ENCODE measurements at places on chromosomes 3 and 15.

GRCh38 chr15:59278120-59278519 is 71.5 kb downstream of the LDHAL6B start:
- no peak for DNase-seq

DNA sequence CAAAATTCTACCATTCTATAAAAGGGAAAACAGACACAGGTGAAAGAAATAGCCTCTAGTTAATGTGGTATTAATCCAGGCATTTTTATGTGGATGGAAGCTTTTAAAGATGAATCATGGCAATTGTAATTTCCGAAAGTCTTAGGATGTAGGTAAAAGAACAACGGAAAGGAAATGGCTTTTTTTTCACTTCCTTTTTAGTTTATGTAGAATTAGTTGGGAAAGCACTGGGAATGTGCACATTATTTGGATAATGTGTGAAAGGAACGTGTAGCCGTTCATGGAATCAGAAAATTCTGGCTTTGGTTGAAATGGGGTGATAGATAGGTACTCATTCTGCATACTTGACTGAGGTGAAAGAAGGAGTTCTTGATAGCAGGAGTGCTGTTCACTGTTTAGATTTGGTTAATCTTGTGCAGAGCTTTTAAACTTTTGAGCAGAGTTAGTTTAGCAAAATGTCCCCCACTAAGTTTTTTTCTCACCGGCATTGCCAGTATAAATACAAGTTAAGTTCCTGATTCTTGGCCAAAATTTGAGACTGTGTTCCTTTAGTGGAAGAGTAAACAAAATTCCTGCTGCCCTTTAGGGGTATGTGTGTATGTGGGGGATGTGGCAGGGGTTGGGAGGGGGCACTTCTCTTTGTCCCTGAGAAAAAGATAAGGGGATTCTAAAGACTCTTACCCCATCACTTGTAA is 20.2 kb upstream of the UTS2B start:
- no peak for DNase-seq

- no peak for DNase-seq
Observed at GRCh38 chr3:29141918-29142275, 139.0 kb upstream of the RBMS3 start.

DNA sequence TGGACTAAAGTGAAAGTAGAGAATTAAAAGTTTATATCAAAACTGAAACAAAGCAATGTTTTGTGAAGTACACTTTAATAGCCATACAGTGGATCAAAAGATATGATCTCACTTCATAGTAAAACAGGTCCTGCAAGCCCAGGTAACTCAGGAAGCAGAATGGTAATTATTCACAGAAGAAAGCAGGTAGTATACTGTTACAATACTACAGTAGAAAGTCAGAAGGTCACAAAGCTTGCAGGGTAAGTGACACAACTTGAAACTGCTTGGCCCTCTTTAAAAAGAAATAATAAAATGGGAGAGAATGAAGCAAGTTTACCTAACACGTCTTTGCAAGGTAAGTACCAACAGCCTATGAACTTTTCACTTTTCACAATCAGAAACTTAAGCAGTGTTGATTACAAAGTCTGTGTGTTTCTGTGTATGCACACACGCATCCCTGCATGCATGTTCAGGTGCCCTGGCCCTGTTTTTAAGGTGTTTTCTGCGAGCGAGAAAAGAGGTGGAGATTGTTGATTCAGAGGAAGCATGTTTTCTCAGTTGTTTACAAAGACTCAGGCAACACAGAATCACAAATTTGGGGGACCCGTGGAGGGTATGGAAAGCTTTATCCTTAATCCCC is at the start of gene NAALADL2:
NAALADL2 (plus strand) TSS at position 221 of the 622 bp plus-strand sequence.
- no peak for DNase-seq

DNA sequence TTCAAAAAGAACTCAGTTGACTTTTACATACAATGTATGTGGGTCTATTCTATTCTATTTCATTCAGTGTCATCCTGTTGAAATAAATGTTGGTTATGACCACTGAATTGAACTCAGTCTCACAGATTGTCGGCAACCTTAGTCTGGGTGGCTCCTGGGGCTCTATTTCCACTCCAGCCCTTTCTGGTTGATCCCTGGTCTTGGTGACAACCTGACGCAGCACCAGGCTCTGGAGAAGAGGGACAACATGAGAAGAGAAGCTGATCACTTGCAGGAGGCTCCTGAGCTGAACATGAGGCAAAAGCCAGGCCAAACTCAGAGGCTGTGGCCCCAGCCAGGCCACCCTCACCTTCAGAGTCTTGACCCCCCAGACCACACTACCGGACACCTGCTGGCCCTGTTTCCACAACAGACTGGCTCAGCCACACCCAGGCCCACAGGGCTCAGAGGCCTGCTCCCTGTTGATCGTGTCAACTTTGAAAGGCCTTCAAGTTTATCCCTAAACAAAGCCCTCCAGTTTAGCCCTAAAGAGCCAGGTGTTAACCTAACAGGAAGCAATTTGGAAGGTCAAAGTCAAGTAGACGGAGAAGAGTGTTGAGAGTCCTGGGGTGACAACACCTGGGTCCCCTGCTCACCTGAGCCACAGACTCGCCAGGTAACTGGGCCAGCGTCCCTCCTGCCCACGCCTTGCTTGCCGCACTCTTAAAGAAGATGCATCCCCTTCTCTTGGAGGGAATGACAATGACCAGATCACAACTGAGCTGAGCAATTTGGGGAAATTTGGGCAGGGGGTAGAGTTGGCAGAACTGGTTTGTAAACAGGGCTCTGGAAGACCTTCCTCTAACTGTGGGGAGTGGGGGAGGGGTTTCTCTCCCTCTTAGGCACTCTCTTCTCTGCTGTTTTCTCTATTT is 15.4 kb upstream of the MUC20 start:
- no peak for DNase-seq

DNA sequence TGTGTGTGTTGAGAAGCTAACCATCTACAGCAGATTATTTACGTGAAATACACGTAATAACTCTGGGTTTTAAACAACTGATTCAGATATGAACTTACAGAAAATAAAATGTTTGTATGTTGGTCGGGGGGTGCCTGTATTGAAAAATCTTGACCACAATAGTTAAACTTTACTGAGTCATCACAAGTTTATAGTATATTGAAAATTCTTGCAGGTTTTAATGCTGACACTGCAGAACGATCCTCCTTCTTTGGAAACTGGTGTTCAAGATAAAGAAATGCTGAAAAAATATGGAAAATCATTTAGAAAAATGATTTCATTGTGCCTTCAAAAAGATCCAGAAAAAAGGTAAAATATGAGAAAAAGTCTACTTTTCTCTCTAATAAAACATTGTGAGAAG is 41.3 kb upstream of the SLC22A13 start:
- DNase-seq, result no peak

DNA sequence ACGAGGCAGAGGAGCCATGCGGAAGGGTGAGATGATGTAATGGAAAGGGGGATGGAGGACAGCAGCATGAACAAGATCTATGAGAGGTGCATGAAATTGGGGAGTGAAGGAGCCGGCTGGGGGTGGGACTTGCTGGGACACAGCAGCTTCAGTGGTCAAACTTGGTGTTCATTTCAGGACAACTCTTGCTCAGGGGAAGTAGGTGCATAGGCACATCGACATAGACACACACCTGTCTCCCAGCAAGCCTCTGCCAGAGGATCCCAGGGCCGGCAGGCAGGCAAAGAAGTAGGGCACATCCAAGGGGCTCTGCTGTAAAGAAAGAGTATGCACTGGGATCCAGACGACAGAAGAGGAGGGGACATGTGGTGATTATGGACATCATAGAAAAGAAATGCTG is 113.1 kb upstream of the NR2E3 start:
- no peak for DNase-seq

- no peak for DNase-seq
Observed at GRCh38 chr15:30943654-30944335, 40.1 kb downstream of the FAN1 start.

DNA sequence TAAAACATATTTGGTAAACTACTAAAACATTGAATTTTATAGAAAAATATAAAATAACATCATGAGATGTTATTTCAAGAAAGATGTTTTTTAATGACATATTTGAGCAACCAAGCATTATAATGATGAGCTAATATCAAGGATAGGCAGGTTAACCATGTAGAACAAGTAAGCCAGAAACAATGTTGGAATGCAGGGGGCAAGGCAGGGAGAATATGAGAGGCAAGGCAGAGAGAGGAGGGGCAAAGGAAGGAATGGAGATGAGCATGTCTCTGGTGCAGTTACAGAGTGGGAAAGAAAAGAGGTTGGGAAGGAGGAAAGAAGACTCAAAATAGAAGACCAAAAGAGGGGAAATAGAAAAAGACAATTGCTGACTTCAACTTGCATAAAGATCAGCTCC is 390.4 kb downstream of the MCTP2 start:
- no peak for DNase-seq

GRCh38 chr3:31185062-31185357 is 290.5 kb upstream of the GADL1 start:
- no peak for DNase-seq

DNA sequence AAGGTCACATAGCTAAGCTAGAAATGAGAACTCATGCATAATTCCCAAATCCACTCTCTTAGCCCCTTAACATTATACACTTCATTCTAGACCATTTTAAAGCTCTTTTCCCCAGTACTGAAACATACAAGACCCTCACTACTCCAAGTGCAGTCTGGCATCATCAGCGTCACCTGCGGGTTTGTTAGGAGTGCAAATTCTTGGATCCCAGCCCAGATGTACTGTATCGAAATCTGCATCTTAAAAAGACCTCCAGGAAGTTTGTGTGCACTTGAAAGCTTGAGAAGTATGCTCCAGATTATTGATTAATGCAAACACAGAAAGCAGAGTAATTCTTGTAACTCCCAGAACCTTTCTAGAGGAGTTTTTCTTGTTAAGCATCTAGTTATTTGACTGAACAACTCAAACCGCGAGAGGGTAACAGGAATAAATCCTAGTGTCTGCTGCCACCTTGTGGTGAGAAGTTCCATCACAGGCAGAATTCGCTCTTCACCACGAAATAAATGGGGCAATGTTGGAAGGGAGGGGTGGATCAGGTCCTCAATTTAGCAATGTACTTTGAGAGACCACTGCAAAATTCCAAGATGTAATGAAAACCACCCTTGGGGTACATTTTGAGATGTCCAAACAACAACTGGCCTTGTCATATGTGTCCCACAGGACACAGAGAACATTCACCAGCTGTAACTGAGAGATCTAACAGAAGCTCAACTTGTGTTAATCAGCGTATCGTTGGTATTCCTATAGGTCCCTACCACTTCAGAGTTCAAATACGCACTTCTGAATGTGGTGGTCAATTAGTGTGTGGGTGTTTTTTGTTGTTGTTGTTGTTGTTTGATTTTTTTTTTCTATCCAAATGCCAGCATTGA is 583 bp upstream of the C3orf49 start:
- DNase-seq, result peak; percentile 27

GRCh38 chr3:185327062-185327461 is 35.9 kb upstream of the MAP3K13 start:
- DNase-seq, result no peak

DNA sequence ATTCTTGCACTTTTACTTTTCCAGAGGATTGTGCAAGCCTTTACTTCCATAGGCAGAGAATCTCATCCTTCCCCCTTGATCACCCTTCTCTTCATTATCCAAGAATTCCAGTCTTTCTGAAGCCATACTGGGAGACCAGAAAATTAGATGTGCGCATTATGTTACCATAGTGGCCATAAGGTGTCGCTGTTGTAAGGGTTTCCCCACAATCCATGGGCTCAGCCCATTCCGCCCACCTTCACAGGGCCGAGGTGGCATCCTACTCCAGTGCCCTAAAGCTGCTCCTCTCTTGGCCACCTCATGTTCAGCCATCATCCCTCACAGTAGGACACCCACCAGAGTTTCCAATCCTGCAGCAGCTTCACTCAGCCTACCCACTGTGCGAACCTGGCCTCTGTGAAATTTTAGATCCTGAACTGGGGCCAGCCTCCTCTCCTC is 35.0 kb downstream of the CTSH start:
- DNase-seq, result no peak

GRCh38 chr15:66097151-66098021 is 156.2 kb downstream of the MEGF11 start:
- no peak for DNase-seq

- no peak for DNase-seq
Observed at GRCh38 chr15:87365186-87365585, 891.4 kb downstream of the NTRK3 start.

- DNase-seq, result no peak
Observed at GRCh38 chr15:57792724-57793449, 86.4 kb downstream of the POLR2M start.

- no peak for DNase-seq
Observed at GRCh38 chr3:97291901-97292300, 472.7 kb upstream of the ARL6 start.

DNA sequence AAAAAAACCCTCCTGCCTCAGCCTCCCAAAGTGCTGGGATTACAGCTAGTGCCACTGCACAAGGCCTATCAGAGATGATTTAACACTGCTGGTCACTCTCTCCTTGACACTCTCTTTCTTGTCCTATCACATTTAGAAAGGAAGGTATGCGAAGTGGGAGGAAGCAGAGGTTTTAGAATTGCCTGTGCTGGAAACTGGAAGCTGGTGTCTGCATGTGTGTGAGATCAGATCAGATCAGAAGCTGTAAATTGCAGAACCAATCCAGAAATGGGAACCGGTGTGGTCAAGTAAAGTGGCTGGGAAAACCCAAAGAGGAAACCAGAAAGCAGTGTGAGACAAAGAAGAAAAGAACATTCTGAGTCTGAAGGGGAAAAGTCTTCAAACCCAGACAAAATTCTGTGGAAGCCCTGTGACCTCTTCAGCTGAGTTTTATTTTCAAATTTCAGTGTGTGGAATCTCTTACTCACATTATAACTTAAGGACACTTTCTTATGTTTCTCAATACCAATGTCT is 2.8 kb downstream of the EFHB start:
- DNase-seq, result peak; percentile 13

DNA sequence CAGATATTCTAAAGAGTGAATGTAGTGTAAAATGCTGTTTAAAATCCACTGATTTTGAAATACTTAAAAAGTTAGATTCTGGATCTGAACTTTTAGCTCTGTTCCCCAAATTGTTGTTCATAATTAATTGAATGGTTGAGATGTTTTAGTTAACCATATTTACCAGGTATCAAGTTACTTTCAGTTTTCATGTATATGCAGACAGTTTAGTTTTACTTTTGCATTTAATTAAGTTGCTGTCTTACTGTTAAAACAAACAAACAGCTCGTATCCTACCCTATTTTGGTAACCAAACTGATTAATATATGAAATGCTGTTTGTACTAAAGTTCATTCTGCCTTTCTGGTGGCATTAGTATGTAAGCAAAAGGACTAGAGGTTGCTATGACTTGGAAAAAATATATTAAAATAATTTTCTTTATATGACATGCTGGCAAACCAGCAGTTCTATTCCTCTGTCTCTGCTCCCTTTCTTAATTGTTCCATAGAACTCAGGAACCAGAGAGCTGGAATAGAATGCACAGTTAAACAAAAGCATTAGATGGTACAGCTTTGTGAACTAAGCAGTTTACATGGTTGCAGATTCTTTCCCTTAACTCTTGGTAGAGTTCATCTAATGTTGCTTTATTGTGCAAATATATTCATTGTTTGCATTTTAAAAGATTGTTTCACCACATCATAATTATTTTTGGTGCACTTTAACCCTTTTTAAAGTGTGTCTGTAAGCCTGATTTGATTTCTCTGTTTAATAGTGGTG is 39.5 kb upstream of the SCAANT1 start:
- DNase-seq, result no peak
